Astrocyte of the cerebellum (primary cell): ENCODE measurements at places on chromosomes 7 and 10.

DNA sequence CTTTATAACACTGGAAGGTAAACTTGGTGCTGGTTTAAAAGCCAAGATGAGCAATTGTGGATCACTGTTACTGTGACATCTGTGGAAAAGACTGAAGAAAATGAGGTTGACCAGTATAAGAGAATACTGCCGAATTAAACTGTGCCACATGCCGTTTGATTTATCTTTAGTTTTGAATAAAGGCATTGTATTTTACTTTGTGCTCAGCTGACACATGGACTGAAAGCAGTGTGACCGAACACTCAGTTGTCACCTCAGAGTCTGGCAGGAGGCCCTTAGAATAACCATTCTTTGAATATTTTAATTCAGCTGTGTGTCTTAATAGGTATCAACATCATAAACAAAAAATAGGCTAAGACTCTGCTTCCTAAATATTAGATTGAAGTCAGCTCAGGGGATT, 133.7 kb upstream of the GJD4 start:
- no peak for DNase-seq

- no peak for DNase-seq
Measured at GRCh38 chr10:125217990-125218675, 57.8 kb upstream of the CTBP2 start.

DNA sequence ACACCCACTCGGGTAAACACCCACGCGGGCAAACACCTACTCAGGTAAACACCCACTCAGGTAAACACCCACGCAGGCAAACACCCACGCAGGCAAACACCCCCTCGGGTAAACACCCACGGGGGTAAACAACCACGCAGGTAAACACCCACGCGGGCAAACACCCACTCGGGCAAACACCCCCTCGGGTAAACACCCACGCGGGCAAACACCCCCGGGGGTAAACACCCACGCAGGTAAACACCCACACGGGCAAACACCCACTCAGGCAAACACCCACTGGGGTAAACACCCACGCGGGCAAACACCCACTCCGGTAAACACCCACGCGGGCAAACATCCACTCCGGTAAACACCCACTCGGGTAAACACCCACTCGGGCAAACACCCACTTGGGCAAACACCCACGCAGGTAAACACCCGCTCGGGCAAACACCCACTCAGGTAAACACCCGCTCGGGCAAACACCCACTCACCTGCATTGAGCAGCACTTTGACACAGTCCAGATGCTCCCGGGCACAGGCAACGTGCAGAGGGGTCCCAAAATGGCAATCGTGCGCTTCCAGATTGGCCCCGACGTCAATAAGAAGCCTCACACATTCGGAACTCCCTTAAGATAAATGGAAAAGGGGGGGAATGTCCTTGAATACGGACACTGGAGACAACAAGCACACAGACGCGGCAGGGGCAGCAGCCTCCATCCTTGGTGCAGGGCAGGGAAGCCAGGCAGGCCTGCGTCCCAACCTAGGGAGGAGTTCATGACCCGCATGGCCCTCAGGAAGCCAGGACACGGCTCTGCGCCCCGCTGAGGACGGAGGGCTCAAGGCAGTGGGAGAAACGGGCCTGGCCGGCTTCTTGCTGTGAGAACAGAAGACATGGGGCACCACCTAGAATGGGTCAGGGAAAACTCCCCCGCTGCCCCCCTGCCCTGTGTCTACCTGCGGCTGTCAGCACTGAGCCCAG, 17.6 kb downstream of the ASB13 start:
- no peak for DNase-seq

- no peak for DNase-seq
Measured at GRCh38 chr10:113849946-113850345, 3.9 kb downstream of the DCLRE1A start.

GRCh38 chr7:34850681-34851080, 186.6 kb downstream of the DPY19L1 start:
- no peak for DNase-seq
